WTC11 (cell line): ENCODE measurements at places on chromosomes 3 and 15. TPM values are rescaled to one million over a fixed set of nuclear protein-coding genes. Genes with fewer than 3 reads are reported as not detected.

- no peak for DNase-seq
- H3K4me1 ChIP-seq, result peaks cover 48% of the 10 kb centered on the region
- H3K36me3 ChIP-seq, result peaks cover 11% of the 10 kb centered on the region
- no peak overlapping the region for H3K4me3 ChIP-seq
- H3K27ac ChIP-seq, result no peak overlapping the region
Measured at GRCh38 chr3:45568848-45569762, 25.4 kb upstream of the LIMD1 start.

Gene AGBL1
- total RNA-seq, result 0.07 TPM in 1 of 3 replicates, not detected in the others

Gene ABHD6
- total RNA-seq, result 5.4 to 6.5 TPM (median 6.3 TPM) in 3 replicates

Gene ADGRG7
- not detected in 3 replicates for total RNA-seq

GRCh38 chr15:57684491-57685151, 21.9 kb upstream of the POLR2M start:
- no peak overlapping the region for H3K27ac ChIP-seq

Gene CCRL2
- total RNA-seq, result not detected in 3 replicates

Gene UBAP1L
- total RNA-seq, result 2.0 to 2.9 TPM (median 2.2 TPM) in 3 replicates

Gene CCDC51
- 23.9 to 25.1 TPM (median 24.7 TPM) in 3 replicates for total RNA-seq

DNA sequence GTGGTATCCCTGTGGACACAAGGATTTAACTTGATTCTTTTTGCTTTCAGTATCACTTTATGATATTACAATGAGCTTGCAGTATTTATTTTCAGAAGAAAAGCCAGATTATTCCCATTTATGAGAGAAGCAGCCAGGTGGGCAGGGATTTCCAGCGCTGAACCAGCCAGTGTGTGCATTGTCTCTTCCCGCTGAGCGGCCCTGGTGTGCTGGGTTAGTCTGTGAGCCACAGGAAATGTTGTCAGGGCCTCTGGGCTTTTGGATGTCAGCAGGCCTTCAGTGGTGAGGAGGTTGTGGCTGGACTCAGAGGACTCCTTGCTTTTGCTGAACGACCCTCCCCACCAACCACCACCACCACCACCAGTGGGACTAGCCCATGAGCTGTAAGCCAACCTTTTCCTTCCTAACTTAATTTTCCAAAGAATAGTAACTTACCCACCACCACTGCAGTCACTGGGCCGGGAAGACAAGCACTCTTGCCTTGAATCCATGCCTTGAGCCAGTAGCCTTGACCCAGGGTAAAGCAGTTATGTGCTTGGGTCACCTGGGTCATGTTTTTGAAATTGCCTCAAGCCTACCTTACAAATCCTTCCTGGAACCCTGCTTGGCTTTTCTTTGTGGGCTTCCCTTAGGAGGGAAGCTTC, 33.1 kb downstream of the FLNB start:
- H3K27ac ChIP-seq, result peak overlapping the region; percentile 98
- no peak overlapping the region for H3K4me3 ChIP-seq
- H3K36me3 ChIP-seq, result no peaks in the 10 kb centered on the region

DNA sequence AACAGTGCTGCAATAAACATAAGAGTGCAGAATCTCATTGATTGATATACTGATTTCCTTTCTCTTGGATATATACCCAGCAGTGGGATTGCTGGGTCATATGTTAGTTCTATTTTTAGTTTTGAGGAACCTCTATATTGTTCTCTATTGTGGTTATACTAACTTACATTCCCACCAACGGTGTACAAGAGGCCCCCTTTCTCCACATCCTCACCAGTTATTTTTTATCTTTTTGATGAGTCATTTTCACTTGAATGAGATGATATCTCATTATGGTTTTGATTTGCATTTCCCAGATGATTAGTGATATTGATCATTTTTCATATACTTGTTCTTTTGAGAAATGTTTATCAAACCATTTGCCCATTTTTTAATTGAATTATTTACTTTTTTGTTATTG, 12.4 kb upstream of the IREB2 start:
- no peak overlapping the region for H3K4me3 ChIP-seq
- no peak overlapping the region for H3K27ac ChIP-seq
- no peak for DNase-seq
- peaks cover 3% of the 10 kb centered on the region; the same call in 1 of the 2 replicates for H3K27me3 ChIP-seq

GRCh38 chr15:49902685-49903501, 216.1 kb downstream of the ATP8B4 start:
- H3K4me1 ChIP-seq, result peaks cover 8% of the 10 kb centered on the region; the same call in 1 of the 2 replicates
- no peaks in the 10 kb centered on the region for H3K27me3 ChIP-seq
- no peak overlapping the region for H3K4me3 ChIP-seq
- no peak overlapping the region for H3K27ac ChIP-seq
- no peak for DNase-seq

GRCh38 chr3:13536832-13537231, 12.1 kb upstream of the FBLN2 start:
- no peak overlapping the region for H3K4me3 ChIP-seq
- no peaks in the 10 kb centered on the region for H3K36me3 ChIP-seq
- no peak for DNase-seq
- peaks cover 16% of the 10 kb centered on the region for H3K4me1 ChIP-seq
- peak overlapping the region; percentile 44; the same call in 1 of the 2 replicates for H3K27ac ChIP-seq
- H3K27me3 ChIP-seq, result no peaks in the 10 kb centered on the region; the same call in 1 of the 2 replicates

Gene RARB
- 0.14 TPM in 1 of 3 replicates, not detected in the others for total RNA-seq

Gene CRBN
- 22.6 to 24.4 TPM (median 23.2 TPM) in 3 replicates for total RNA-seq

Gene AHSG
- total RNA-seq, result 1.5 to 1.9 TPM (median 1.8 TPM) in 3 replicates

DNA sequence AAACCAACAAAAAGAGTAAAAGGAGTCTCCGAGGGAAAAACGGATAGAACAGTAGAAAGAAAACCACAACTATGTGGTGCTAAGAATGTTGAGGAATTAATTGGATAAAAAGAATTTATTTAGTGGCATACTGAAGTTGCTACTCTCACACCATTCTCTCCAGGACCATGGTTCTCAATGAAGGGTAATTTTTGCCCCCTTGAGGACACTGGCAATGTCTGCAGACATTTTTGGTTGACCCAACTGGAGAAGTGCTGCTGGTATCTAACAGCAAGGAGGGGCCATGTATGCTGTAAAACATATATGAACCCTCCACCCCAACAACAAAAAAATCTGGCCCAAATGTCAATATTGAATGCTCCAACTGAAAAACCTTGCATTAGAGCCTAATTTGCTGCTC, 85.9 kb upstream of the CSPG5 start:
- H3K27me3 ChIP-seq, result no peaks in the 10 kb centered on the region
- H3K36me3 ChIP-seq, result peaks cover 58% of the 10 kb centered on the region
- H3K27ac ChIP-seq, result 0 out of 2 replicates have a peak overlapping the region, but pooled peaks have one; percentile 36
- no peaks in the 10 kb centered on the region; the same call in 1 of the 2 replicates for H3K4me1 ChIP-seq
- DNase-seq, result no peak
- no peak overlapping the region for H3K4me3 ChIP-seq

GRCh38 chr15:77898811-77899730, 178.4 kb downstream of the TBC1D2B start:
- no peaks in the 10 kb centered on the region for H3K4me1 ChIP-seq
- DNase-seq, result no peak
- H3K4me3 ChIP-seq, result no peak overlapping the region
- no peaks in the 10 kb centered on the region for H3K36me3 ChIP-seq
- H3K27ac ChIP-seq, result no peak overlapping the region

DNA sequence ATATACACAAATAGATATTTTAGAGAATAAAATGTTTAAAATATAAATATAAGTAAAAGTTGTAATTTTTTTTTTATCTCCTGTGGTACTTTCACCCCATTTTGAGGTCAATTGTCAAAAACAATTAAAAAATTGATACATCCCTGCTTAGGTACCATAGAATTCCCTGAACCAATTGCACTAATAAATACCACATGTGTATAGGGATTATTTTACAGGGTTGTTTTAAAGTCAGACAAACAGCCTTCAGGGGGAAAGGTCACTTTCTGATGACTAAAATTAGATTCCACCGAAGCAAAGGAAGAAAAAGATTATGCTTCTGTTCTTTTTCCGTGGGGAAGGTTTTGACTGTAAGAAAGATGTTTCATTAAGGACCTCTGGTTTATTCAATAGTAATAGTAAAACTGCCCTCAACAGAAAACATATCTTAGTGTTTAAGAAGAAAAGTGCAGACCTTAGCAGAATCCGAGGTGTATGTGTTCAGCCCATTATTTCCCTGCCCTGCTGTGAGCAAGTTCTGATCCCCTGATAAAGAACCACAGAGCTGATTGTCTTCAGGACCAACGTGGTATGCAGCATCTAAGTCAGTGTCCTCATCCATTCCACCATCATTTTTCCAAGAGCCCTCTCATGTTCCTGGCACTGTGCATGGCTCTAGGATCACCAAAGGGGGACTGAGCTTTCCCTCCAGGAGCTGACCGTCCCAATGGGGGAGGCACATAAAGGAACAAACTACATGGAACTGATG, 132.9 kb upstream of the IL12A start:
- H3K27ac ChIP-seq, result no peak overlapping the region; the same call in 1 of the 2 replicates
- no peak overlapping the region for H3K4me3 ChIP-seq
- no peaks in the 10 kb centered on the region for H3K27me3 ChIP-seq
- no peak for DNase-seq
- peaks cover 56% of the 10 kb centered on the region for H3K4me1 ChIP-seq

DNA sequence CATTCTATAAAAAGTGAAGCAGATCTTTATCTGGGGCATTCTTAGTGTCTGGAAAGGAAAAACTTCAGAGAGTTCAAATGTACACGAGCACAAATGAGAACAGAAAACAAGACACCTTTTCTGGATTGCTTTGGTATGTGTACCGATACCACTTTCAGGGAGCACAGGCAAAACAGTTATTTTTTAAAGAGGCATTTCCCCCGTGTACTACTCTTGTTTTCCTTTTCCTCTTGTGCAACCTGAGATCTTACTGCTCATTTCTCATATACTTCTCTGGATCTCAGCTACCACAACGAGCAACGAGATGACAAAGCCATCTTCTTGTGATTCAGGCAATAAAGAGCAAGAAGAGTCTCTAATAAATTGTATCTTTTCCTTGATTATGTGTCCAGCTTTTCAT, 463.6 kb downstream of the SHQ1 start:
- peaks cover 96% of the 10 kb centered on the region for H3K4me1 ChIP-seq
- no peak overlapping the region for H3K4me3 ChIP-seq
- no peak for DNase-seq
- H3K27ac ChIP-seq, result no peak overlapping the region
- H3K27me3 ChIP-seq, result no peaks in the 10 kb centered on the region

DNA sequence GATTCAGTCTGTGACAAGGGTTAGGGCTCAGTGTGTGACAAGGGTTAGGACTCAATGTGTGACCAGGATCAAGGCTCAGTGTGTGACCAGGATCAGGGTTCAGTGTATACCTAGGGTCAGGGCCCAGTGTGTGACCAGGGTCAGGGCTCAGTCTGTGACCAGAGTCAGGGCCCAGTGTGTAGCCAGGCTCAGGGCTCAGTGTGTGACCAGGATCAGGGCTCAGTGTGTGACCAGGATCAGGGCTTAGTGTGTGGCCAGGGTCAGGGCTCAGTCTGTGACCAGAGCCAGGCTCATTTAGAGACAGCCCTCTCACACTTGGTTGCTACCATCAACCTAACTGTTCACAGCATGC, 24.2 kb downstream of the LOXL1 start:
- peaks cover 3% of the 10 kb centered on the region; the same call in 1 of the 2 replicates for H3K27me3 ChIP-seq
- H3K36me3 ChIP-seq, result no peaks in the 10 kb centered on the region
- peaks cover 10% of the 10 kb centered on the region for H3K4me1 ChIP-seq
- H3K4me3 ChIP-seq, result no peak overlapping the region
- no peak for DNase-seq
- no peak overlapping the region for H3K27ac ChIP-seq

- no peaks in the 10 kb centered on the region for H3K27me3 ChIP-seq
- peaks cover 3% of the 10 kb centered on the region; the same call in 1 of the 2 replicates for H3K36me3 ChIP-seq
- H3K4me3 ChIP-seq, result no peak overlapping the region
- DNase-seq, result no peak
Measured at GRCh38 chr15:84872009-84872910, 12.2 kb upstream of the SLC28A1 start.

DNA sequence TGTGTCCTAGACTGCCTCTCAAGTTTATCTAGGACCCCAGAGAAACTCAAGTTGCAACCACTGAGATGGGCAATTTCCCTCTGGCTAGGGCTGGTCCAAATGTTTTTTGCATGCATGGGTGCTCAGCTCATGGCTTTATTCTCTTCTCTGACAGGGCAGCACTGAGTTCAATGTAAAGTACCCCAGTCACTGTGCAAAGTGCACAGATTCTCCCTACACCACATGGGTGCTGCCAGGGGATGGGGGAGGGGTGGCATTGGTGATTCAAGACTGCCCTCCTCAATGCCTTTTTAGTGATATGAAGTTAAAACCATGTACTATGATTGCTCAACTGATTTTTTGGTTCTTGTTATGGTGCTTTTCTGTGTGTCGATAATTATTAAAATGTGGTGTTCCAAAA, 14.8 kb upstream of the RAD51 start:
- no peak overlapping the region for H3K27ac ChIP-seq
- H3K4me3 ChIP-seq, result no peak overlapping the region
- peaks cover 15% of the 10 kb centered on the region for H3K36me3 ChIP-seq
- no peaks in the 10 kb centered on the region; the same call in 1 of the 2 replicates for H3K27me3 ChIP-seq
- no peak for DNase-seq

Gene SLTM
- 106 to 126 TPM (median 107 TPM) in 3 replicates for total RNA-seq

Gene GPR15
- total RNA-seq, result 0.14 TPM in 1 of 3 replicates, not detected in the others

Gene ACKR2
- 0.28 to 0.41 TPM (median 0.39 TPM) in 3 replicates for total RNA-seq

Gene TNFSF10
- 0.22 to 0.39 TPM (median 0.27 TPM) in 3 replicates for total RNA-seq

Gene IQCF6
- total RNA-seq, result not detected in 3 replicates

Gene KBTBD13
- 0.05 TPM in 1 of 3 replicates, not detected in the others for total RNA-seq

Gene FILIP1L
- total RNA-seq, result 0.11 to 0.18 TPM (median 0.17 TPM) in 3 replicates

- H3K4me3 ChIP-seq, result no peak overlapping the region
- H3K4me1 ChIP-seq, result peaks cover 12% of the 10 kb centered on the region
- peaks cover 14% of the 10 kb centered on the region for H3K36me3 ChIP-seq
- no peak for DNase-seq
- no peaks in the 10 kb centered on the region for H3K27me3 ChIP-seq
- no peak overlapping the region for H3K27ac ChIP-seq
Measured at GRCh38 chr15:67201136-67201535, 53.3 kb downstream of the AAGAB start.

GRCh38 chr3:127407026-127407939, 119.4 kb upstream of the PRR20G start:
- no peak overlapping the region for H3K4me3 ChIP-seq
- no peak for DNase-seq
- H3K27me3 ChIP-seq, result peaks cover 4% of the 10 kb centered on the region; the same call in 1 of the 2 replicates
- peaks cover 30% of the 10 kb centered on the region for H3K4me1 ChIP-seq
- no peaks in the 10 kb centered on the region for H3K36me3 ChIP-seq

Gene GOLGA6L10
- total RNA-seq, result 5.1 to 7.7 TPM (median 5.8 TPM) in 3 replicates

DNA sequence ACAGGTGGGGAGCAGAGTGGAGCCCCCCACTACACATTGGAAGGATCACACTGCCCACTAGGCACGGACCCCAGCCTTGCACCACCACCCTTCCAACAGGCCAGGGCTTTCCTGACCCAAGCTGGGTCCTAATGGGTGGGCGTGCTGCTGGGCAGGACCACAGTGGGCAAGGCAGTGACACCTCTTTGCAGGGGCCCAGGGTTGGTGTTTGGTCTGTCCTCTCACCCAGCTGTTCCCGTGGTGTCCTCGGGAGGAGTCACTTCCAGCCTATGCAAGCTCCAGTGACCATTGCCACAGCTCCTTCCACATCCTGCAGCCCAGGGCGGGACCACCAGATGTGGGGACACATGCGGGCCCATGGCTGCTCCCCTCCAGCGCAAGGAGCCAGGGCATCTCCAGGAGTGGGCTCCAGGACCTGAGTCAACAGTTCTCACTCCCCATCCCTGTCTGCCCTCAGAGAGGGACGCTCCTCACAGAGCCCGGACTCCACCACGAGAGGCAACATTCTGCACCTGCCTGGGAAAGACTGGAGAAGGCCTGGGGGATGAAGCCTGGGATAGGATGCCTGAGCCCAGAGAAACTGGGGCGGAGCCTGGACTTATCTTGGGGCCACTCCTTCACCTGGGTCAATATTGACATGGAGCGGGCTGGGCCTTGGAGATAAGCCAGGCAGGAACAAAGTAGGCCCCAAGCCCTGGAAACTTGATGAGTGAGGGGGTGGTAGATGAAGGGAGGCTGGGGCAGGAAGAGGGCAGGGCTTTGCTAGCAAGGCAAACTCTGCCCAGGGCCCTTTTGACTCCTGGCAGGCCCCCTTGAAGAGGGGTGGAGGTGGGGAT, 3.9 kb upstream of the VILL start:
- H3K4me1 ChIP-seq, result peaks cover 13% of the 10 kb centered on the region
- no peaks in the 10 kb centered on the region for H3K36me3 ChIP-seq
- no peak for DNase-seq
- no peak overlapping the region for H3K4me3 ChIP-seq
- H3K27me3 ChIP-seq, result no peaks in the 10 kb centered on the region; the same call in 1 of the 2 replicates
- H3K27ac ChIP-seq, result no peak overlapping the region
